ENCODE measurements at places on chromosomes 12 and 14.

- DNase-seq: no peak
Measured at GRCh38 chr12:19575337-19576243, 136.3 kb downstream of the AEBP2 start.

DNA sequence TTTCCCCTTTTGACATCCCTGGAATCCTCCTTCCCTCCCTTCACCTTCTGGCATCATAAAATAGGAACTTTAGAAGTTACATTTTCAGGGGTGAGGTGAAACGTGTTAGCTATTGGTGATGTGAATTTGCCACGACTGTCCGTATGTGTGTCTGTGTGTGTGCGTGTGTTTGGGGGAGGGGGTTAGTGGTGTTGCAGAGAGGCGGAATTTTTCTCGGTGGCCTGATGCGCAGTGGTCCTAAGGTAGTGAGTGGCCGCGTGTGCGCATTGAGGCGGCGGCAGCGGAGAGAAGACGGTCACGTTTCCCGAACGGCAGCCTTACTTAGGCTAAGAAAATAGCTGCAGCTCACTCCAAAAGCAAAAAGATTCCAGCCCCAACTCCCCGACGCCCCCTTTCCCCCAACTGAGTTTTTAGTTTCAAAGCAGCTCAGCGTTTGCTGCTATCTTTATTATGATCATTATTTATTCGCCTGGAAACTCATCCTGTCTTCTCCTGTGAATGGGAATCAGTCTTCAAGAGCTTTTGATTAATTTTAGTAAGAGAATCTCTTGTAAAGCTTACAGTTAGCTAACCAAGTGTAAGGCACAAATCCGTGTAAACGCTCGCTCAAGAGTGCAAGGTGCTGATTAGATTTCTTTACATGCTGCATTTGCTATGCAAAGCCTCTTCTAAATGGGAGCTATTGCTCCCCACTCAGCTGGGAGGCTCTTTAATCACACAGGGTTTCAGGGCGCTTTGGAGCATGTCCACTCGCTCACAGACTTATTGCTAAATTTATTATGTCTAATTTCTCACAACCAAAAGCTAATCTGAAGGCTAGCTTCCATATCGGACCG is 4.7 kb downstream of the FLRT2 start:
- DNase-seq: no peak

- DNase-seq: no peak
Measured at GRCh38 chr12:68577949-68578348, 32.8 kb upstream of the RAP1B start.

DNA sequence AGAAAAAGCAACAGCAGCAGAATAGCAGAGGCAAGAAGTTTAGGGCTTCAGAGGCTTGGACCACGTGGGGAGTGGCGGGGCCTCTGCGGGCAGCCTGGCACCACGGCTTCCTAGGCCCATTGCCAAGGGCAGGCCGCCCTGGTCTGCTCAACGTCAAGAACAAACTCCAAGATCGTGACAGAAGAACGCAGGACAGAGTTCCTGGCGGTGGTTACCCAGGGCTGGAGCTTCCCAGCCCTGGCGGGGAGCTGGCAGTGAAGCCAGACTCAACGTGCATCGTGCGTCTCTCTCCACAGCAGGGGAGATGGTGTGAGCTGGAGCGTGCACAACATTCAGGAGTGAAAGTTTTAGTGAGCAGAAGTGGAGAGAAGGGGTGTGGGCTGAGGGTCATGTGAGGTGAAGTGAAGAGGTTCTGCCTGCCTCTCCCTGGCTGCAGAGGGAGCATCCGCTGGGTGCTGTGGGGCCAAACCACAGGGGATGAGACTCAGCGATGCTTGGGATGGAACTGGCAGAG is 13.9 kb upstream of the CACNA2D4 start:
- DNase-seq: no peak

- DNase-seq: no peak
Measured at GRCh38 chr12:79046021-79046420, 181.4 kb downstream of the SYT1 start.

- DNase-seq: no peak
Measured at GRCh38 chr14:65627315-65627714, 214.8 kb downstream of the FUT8 start.

- no peak for DNase-seq
Measured at GRCh38 chr14:89276424-89276975, 140.5 kb downstream of the FOXN3 start.

GRCh38 chr14:32104803-32105202 is 27.7 kb downstream of the ARHGAP5 start:
- no peak for DNase-seq

DNA sequence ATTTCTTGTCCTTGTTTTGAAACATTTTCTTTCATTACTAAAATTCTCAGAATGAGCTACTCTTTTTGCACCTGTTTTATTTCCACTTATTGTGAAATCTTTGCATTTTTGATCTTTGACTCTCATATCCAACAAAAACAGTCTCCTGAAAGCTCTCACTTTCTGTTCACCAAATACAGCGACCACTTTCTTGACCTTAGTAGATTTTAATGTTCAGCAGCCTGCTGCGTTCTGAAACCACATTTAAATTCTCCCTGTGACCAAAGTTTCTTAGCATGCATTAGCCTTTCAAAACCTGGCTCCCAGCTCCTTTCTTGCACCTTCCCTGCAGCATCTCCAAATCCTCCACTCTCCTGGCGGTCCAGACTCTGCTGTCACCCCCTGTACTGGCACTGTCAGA is 404.4 kb upstream of the PDE3A start:
- DNase-seq: no peak

DNA sequence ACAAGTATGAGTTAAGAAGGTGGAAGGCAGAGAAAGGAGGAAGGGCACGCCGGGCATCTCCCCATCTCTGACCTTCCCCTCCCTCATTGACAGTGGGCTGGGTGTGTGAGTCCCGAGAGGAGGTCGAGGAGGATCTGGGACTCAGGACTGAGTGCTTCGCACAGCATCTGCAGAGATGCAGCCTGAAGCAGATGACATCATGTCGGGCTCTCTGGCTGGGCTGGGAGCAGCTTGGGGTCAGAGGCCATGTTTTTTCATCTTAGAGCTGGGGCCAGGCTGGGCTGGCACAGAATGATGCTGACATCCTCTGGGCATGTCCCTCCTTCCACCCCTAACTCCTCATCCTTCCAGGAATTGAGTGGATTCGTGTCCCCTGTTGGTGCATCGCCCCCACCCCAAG is 43.5 kb downstream of the CMKLR1 start:
- DNase-seq: no peak

GRCh38 chr12:111759271-111759670 is 7.5 kb upstream of the ALDH2 start:
- no peak for DNase-seq

DNA sequence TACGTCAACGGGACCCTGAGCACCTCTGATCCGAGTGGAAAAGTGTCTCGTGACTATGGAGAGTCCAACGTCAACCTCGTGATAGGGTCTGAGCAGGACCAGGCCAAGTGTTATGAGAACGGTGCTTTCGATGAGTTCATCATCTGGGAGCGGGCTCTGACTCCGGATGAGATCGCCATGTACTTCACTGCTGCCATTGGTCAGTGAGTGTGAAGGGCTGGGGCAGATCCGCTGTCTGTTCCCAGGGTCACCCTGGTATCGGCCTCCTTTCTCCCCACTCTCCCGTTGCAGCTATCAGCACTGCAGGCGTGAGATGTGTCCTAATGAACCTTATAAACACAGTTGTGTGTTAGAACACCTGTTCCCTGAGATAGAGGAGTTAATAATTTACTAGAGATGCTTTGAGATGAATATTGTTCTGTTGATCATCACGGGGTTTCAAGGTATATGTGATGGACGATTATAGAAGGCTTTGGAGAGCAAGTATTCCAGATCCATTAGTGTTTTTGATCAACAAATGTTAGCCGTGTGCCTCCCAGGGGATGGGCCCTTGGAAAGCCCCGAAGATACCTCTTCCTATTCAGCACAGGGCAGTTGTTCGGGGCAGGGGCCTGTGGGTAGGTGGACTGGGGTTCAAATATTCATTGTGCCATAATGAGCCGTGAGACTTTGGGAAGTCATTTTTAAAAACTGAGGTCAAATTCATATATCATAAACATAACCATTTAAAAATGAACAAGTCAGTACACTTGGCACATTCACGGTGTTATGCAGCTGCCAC is 33.6 kb downstream of the ADGRD1 start:
- DNase-seq: no peak

DNA sequence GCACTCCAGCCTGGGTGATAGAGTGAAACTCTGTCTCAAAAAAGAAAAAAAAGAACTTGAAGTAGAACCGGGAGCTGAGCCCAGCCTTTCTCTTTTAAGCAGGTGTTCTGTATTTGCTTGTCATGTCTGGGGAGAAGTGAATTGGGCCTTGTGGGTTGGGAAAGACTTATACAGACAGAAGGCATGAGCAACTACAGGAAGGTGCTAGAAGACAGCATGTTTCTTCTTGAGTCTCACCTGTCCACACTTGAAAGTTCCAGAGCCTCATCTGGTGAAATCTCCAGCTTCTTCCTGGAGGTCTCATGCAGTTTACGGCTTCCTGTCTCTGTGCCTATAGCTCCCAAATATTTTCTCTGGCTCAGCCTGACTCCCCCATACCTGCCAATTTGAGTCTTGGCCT is 2.5 kb downstream of the PGAM5 start:
- no peak for DNase-seq

- DNase-seq: no peak
Measured at GRCh38 chr12:104761091-104761490, 197.0 kb downstream of the SLC41A2 start.

DNA sequence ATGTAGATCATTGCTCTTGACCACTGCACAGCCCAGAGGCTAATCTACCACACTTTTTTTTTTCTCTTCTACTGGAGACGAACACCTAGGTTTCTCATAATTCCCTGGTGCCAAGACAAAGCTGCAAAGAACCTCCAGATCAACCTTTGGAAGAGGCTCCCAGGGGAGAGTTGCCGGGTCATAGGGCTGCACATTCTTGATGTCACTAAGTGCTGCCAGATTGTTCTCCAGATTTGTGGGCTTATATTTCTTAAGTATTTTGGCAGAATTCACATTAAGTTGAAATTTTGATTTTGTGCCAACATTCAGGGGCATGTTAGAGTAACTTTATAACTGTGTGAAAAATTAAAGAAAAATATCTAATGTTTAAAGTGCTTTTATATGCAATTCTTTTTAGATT is 13.5 kb upstream of the PDZRN4 start:
- no peak for DNase-seq

GRCh38 chr12:10747730-10748129 is 24.6 kb upstream of the YBX3 start:
- no peak for DNase-seq

- DNase-seq: no peak
Measured at GRCh38 chr12:31582155-31582554, 8.8 kb downstream of the DENND5B start.

GRCh38 chr14:24815543-24815942 is 181.6 kb upstream of the GZMB start:
- DNase-seq: no peak

- DNase-seq: no peak
Measured at GRCh38 chr12:50103767-50104321, at the start of gene GPD1. Gene GPD1 (plus strand): TSS chr12:50104008. CDS start chr12:50104051, 43 bp downstream.

- DNase-seq: no peak
Measured at GRCh38 chr14:84458881-84459280, 1071.1 kb upstream of the FLRT2 start.

DNA sequence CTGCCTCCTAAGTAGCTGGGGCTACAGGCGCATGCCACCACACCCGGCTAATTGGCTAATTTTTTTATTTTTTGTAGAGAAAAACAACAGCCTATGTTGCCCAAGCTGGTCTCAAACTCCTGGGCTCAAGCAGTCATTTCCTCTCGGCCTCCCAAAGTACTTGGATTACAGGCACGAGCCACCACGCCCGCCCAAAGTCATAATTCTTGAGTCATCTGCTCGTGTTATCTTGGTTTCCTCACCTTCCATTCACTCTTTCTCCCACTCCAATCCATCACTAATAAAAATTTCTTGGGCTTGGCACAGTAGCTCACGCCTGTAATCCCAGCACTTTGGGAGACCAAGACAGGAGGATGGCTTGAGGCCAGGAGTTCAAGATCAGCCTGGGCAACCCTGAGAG is 32.0 kb downstream of the ITGA7 start:
- no peak for DNase-seq

DNA sequence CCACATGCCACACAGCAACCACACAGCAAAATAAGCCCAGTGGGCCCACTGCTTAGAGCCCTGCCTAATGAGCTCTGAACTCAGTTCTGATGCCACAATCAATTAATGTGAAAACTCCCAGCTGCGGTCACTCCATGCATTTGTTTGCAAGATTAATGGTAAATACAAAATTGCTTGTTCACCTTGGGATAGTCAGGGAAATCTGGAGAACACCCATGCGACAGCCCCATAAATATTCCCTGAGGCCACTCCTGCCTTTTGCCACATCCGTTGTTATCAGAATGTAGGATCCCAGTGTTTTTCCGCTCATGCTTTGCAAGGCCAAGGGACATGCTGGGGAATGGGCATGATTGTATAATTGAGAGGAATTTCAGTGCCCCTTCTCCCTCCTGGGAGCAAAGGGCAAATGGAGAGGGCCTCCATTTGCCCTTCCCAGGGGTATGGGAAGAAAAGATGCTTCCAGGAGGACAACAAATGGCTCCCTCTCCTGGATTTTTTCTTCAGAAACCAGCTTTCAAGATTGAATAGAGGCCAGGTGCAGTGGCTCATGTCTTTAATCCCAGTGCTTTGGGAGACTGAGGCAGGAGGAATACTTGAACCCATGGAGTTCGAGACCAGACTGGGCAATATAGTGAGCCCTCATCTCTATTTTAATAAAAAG is 30.8 kb upstream of the CMKLR1 start:
- no peak for DNase-seq

DNA sequence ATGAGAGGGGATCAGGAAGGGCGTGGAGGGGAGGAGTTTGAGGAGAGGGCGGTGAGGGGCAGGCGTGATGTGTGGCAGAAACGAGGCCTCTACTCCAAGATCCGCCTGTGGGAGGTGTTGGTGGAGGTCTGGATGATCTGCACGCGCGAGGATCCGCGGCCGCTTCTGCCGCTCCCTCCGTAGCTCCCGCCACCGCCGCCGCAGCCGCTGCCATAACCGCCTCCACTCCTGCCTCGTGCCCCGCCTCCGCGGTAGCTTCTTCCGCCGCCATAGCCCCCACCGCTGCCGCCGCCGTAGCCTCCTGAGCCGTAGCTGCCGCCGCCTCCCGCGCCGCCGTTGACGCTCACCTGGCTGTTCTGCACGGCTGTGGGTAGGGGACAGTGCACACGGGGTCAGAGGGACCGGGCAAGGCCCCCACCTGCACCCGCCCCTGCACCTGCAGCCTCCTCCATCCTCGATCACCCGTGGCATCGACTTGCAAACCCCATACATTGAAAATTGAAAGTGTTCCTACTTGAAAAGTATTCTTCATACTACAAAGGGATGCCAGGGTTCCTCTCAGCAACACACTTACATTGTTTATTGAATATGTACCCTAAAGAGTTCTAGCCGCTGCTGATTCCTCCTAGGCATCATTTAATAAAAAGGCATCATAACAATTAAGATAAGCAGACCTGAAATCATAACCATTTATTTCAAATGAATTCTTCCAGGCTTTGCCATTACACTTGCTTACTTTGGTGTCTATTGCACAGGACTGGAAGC is 11.1 kb upstream of the KRT1 start:
- peak; percentile 21 for DNase-seq

Measured in T-helper 1 cell (primary cell).